Stimulated activated CD8-positive, alpha-beta memory T cell treated with anti-CD3 and anti-CD28 coated beads, Interleukin-2, amount 100 ng/mL, for 1 hour (primary cell): ENCODE measurements at places on chromosomes 7 and 10.

GRCh38 chr7:4269086-4269485 is 413.0 kb upstream of the FOXK1 start:
- no peak for DNase-seq

GRCh38 chr10:66187053-66187733 is 738.6 kb upstream of the LRRTM3 start:
- no peak for DNase-seq

DNA sequence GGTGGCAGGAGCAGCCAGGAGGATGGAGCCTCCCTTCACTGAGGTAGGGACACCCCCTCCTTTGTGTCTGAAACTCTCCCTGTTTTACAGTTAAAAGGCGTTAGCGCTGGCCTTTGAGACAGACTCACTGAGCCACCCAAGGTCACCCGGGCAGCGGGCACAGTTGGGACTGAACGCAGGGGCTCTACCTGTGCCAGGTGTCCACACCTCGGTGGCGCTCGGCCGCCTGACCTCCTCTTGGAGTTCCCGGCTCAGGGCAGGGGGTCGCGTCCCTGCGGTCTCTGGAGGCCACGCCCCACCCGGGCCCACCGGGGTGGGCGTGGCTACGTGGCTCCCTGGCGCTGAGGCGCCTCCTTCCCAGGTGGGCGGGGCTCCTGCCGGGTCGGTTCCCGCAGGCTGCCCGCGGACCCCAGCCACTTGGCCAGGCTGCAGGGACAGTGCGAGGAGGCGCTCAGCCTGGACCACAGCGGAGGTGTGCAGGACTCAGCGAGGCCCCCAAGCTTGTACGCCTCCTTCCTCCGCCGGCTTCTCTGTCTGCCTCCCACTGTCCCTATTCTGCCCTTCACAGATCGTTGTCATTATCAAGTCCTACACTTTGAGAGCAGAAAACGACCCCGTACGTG is 39.9 kb upstream of the LEP start:
- DNase-seq: no peak

DNA sequence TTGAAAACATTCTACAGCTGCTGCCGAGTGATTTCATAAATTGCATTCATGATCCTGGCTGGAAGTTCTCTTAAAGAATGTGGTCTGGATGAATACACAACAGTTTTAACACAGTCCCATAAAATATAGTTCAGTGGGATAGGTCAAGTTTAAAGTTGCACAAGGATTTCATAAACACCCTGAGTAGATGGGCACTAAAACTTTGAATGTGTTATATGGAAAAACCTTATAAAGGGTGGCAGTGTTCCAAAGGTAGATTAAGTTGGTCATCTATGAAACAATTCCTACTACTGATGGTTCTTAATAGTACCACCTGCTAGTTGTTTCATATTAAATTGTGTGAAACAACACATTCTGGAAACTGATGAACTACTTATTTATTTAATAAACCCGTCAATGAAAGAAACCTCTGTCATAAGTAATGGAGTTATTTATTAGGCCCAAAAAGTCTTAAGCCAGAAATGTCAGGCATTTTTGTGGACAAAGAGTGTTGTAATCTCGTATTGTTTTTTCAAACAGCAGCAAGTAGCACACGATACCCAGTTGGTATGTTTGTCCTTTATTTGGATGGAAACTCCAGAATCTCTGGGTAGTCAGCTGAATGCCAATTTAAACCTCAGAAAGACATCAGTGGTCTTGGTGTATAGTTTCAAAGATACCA is 14.3 kb upstream of the RPA3 start:
- DNase-seq: no peak

DNA sequence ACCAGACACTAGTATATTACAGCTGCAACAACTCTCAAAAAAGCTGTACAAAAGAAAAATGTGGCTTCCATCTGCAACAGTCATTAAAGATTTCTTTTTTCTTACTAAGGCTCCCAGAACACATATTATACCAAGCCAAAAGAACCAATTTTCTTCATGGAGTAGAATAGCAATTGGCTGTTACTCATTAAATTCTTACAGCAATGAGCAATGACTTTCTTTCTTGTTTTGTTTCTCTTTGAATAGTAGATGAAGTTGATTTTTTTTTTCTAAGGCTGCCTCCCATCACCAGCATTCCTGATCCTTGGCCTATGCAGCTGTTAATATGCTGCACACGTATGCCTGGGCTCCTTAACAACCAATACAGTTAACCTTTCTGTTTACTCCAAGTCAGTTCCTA is 36.6 kb upstream of the SPOCK2 start:
- DNase-seq: no peak

- DNase-seq: no peak
Observed at GRCh38 chr7:74606909-74607510, 50.5 kb upstream of the GTF2I start.

DNA sequence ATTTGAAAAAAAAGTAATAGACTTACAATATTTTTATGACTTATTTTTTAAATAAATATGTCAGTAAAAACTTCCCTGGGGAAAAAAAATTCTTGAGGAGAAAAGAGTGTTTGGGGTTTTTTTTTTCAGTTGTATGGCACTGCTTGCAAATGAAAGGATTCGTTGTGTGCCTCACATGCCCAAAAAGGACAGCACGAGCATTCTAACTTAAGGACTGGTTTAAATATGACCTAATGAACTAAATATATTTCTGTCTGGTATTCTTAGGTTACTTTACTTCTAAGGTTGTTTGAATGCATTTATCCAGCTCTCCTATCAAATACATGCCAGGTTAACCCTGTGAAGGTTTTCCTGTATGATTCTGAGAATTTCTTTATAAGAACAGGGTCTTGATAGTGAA is 988 bp upstream of the CD36 start:
- DNase-seq: no peak

- no peak for DNase-seq
Observed at GRCh38 chr7:98618786-98619185, 1.7 kb downstream of the NPTX2 start.

- no peak for DNase-seq
Observed at GRCh38 chr10:124703778-124704427, 40.3 kb downstream of the FAM53B start.

DNA sequence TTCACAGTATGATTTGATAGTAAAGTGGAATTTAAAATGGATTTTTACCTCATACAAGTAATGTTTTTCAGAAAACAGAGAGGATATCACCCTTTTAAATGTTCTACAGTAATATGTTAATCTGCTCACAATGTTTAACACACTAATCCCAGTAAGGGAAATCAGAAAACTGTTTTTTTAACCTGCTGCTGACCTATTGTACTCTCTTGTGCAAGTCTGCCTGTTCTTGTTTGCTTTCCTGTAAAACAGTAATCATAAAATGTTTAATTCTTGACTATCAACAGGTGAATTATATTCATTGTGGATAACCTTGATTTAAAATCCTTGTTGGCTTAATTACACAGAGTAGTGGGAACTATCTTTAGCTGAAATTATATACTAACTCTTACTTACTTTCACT is 126.4 kb downstream of the GNAT3 start:
- DNase-seq: no peak
